ENCODE measurements at places on chromosomes 2 and 18.

DNA sequence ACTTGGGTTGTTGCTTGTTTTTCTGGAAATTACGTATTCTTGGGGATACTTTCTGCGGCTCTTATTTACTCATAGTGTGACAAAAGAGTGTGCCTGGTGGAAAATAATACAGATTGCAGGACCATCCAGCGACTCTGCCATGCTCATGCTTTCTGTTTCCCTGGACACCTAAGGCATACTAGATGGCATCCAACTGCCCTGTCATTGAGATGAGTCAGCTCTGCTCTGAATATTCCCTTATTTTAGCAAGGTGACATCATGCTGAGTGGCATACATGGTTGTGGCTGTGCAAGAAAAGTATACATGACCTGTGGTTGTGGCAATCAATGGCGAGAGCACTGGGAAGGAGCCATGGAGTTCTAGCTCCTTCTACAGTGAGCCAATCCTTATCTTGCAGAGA lies 471.0 kb downstream of the TMEM182 start:
- no peak for DNase-seq

DNA sequence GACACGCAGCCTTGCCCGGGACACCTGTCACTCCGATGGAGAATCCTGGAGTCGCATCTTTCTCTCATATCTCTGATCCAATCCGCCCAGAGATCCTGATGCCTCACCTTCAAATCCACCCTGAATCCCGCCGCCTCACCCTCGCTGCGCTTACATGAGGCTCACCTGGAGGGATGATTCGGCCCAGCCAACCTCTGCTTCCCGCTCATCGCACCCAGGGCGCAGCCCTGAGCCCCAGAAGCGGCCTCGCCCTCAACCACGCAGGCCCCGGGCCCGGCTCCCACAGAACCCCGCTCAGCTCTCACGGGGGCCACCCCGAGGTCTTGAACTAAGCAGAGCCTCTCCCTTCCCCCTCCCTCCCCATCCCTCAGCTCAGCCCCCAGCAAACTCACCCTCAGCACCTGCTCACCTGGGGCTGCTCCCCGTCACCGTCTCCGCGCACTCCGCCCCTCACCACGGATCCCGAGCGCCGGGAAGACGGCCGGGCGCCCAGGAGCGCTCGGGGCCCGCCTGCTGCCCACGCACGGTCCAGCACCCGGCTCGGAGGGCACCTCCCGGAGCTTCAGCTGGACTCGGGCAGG lies 160.0 kb downstream of the NDUFA10 start:
- no peak for DNase-seq

DNA sequence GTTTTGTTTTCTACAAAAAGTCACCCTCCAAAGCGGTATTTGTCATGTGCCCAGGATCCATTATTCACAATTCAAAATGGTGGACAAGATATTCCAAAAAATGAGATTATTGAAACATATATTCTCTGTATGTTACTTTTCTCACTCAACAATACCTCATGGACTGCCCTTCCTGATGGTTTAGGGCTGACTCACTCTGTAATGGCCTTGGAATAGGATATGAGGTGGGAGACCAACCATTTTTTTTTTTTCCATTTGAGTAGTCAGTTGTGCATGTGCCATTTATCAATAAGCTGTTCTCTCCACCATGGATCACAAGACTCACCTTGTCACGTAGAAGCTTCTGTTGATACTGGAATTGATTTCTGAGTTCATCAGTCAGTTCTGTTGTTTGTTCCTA lies 64.5 kb downstream of the LYPD6 start:
- DNase-seq, result no peak

GRCh38 chr18:39190508-39190907 lies 1624.9 kb upstream of the CELF4 start:
- no peak for DNase-seq

GRCh38 chr2:88842656-88843460 lies 151.4 kb downstream of the RPIA start:
- no peak for DNase-seq

- DNase-seq, result no peak
Measured at GRCh38 chr2:41914936-41915335, 132.9 kb upstream of the PKDCC start.

- no peak for DNase-seq
Measured at GRCh38 chr18:44826418-44827259, 146.0 kb downstream of the SETBP1 start.

GRCh38 chr2:239502430-239503186 lies 101.8 kb upstream of the HDAC4 start:
- DNase-seq, result no peak

- no peak for DNase-seq
Measured at GRCh38 chr18:23504720-23505119, 1.4 kb downstream of the RMC1 start.

GRCh38 chr18:75269124-75269680 lies 58.6 kb downstream of the TSHZ1 start:
- DNase-seq, result no peak

- no peak for DNase-seq
Measured at GRCh38 chr18:59792353-59792752, 95.1 kb upstream of the CCBE1 start.

- DNase-seq, result no peak
Measured at GRCh38 chr2:73922681-73923080, 4.0 kb upstream of the DGUOK start.

GRCh38 chr18:64142904-64143303 lies 6.0 kb downstream of the LINC00305 start:
- no peak for DNase-seq

DNA sequence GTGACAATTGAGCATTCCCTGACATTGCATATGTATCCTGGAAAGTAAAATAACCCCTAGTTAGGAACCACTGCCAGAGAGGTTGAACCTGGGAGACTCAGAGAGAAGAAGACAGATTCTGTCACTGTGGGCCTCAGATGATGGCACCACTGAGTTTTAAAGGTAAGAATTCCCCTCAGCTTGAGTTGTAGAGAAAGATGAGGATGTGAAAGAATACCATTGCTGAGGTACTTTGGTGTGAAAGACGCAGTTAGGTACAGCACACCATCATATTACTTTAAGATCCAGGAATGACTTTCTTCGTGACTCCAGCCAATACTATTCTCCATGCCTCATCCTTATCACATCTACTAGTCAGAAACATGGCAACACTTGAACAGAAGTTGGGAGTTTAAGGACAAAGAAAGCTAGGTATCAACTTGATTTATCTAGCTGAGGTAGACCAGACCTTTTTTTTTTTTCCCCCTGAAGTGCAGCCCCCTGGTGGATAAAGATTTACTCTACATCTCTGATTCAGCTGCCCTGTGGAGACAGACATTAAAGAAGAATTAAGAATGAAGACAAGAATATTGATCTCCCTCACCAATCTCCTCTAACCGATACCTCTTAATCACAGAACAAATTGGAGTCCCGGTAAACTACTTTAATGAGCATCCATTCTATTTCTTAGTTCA lies 630.5 kb upstream of the FANCL start:
- DNase-seq, result no peak

GRCh38 chr2:197307236-197307932 lies 3.2 kb downstream of the ANKRD44 start:
- no peak for DNase-seq
